ENCODE measurements at places on chromosomes 3 and 15.

GRCh38 chr15:42595626-42596240 is 20.3 kb downstream of the STARD9 start:
- DNase-seq, result no peak

- DNase-seq, result peak; percentile 44
Observed at GRCh38 chr15:55694652-55695150, 48.3 kb downstream of the PRTG start.

DNA sequence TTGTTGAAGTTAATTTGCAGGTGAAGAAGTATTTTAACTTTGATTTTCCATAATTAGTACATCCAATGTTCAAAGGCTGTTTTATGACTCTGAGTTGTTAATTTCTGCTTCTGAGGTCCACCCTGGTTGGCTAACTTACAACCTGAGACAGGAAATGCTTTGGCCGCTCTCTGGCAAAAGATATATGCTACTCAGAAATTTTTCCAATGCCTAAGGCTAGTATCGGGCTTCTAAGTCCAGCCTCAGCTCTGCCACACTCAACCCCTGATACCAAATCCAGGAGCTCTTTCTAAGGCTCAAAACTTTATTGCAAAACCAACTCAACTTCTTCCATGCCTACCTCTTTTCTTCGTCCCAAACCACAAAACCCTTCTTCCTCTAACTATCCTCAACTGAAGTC is 192.9 kb downstream of the NEK10 start:
- DNase-seq, result no peak

- DNase-seq, result no peak
Observed at GRCh38 chr3:197305854-197306253, 7.4 kb upstream of the DLG1 start.

DNA sequence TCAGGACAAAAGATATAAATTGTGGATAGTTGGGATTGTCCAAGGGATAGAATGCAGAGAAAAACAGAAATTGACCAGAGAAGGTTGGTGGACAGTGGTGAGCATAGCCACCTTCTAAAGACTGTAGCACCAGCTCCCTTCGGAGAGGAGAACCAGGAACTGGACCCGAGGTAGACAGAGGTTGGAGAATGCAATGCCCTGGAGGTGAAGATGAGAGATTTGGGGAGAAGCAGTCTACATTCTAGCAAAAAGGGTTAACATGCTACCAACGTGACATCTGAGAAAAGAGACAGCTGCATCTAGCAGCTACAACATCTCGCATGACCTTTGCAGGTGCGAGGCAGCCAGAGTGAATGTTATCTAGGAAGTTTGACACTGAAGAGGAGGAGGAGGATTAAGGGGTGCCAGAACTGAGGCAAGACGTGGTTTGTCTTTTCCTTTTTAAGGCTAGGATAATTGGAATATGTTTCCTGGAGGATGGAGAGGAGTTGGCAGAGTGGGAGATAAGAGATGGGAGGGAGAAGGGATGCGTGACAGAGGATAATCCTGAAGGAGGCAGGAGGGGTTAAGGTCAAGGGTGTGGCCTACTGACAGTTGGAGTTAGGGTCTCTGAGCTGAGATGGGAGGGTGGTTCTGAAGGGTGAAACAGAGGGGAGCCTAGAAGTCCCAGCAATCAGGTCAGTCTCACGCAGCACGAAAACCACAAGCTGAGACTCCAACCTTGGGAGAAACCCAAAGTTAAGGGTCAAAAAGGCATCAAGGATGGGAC is 103.7 kb upstream of the NR2E3 start:
- DNase-seq, result no peak

GRCh38 chr3:160134454-160134853 is 90.8 kb upstream of the C3orf80 start:
- no peak for DNase-seq

DNA sequence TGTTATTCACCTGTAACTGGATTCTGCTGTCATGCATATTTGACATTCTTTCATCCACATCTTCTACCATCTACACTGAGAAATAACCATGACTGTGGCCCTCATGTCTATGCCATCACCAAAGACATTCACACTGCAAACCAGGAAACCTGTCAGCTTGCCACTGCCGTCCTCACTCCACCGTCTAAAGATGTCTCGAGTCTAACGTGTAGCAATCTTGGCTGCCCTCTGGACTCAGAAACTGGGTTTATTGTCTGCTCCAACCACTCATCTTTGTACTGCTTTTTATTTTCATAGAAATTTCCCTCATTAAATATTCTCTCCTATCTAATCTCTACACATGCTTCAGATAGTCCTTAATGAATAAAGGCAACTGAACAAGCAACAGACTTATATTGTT is 57.1 kb downstream of the CRYGS start:
- DNase-seq, result no peak

DNA sequence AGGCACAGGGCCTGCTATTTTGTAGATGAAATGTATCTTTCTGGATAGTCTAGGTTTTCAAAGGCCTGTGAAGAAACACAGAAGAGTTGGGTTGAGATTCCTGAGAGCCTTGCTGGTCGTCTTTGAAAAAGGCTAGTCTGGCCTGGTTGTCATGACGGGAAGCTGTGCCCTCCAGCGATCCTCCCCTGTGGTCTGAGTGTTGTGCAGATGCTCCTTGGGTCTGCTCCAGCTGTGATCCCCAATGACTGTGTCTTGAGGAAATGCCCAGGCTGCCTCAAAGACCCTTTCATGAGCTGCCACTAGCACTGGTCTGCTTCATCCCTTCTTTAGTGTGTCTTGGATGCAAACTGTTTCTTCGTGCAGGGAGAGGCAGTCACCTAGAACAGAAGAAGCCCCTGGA is 111.0 kb upstream of the SYNPR start:
- no peak for DNase-seq

DNA sequence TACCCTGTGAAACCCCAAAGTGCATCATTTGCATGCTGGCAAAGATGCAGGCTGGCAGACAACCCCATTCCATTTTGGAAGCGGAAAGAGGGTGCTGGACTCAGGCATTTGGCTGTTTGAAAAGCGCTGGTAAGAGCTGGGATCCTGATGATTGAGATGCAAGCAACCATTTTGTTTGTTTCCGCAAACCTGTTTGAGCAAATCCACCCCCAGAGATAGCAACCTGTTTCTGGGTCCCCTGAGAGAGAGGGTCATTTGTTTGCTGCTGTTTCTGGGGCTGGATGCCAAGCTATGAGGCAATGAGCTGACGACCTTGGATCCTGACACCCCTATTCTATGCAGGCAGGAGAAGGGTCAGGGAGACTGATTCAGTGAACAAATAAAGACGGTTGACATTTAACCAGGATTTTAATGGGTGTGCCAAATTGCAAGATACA is 9.8 kb downstream of the SLC6A1 start:
- no peak for DNase-seq

DNA sequence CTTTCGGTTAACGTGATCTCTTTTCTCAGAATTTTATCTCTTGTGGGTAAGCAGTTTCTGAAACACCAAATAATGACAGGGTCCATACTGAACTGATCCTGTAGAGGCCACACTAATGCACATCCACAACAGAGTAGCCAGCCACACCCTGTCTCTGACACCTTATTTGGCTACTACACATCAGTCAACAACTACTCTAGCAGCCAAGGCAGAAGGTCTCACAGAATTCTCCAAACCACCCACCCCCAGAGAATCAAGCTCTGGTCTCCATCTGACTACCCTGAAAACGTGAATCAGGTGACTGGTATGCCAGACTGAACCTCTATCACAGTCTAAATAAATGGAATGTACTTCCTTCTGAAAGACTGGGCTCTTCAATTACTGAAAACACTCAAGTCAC is 38.0 kb downstream of the EDC3 start:
- DNase-seq, result no peak

DNA sequence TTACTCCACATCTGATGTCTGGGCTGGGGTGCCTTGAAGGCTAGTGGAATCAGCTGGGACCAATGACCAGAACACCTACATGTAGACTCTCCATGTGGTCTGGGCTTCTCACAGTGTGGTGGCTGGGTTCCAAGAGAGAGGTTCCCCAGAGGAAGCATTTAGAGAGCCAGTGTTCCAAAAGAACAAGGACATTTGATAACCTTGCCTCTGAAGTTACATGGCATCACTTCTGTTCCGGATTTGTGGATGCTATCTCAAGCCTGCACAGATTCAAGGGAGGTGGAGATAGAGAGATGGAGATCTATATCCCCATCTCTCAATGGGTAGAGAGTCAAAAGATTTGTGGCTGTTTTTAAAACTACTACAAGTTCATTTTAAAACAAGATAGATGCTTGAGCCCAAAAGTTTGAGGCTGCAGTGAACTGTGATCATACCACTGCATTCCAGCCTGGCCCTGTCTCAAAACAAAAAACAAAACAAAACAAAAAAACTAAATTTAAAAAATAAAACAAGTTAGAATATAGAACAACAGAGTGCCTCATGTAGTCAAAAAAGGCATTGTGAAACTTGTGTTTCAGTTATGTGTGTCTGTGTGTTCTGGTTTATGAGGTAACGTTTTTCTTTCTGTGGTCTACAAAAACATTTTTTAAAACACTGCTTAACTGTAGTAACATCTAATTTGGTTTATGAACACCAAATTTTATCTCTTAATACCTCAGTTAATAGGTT is 44.8 kb downstream of the PDE8A start:
- DNase-seq, result no peak

GRCh38 chr3:9700536-9700935 is 3.1 kb upstream of the CPNE9 start:
- DNase-seq, result no peak
